ENCODE measurements at places on chromosomes 5 and 9. TPM values are rescaled to one million over a fixed set of nuclear protein-coding genes. Genes with fewer than 3 reads are reported as not detected.

GRCh38 chr9:7284517-7284916, 515.1 kb downstream of the DMAC1 start:
- DNase-seq: no peak

- DNase-seq: no peak
These were observed 71.1 kb downstream of the MAPKAP1 start for GRCh38 chr9:125635888-125636287.

GRCh38 chr9:83066771-83067170, 3.8 kb upstream of the RASEF start:
- no peak for DNase-seq

DNA sequence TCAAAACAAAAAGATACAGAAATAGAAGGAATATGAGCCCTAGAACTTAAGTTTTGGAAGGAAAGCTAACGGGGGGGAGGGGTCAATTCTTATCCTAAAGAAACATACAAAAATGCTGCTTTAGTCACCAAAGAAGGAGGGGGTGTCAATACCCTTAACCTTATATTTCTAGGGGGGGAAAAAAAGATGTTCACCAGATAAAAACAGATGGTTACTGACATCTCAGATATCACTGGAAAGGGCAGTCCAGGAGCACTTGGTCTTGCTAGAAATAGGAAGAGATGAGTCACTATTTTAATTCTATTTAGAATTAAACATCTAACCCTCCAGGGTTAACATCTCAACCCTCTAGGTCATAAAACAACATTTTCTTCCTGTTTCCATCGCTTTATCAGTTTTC, 1.7 kb downstream of the DIAPH1 start:
- no peak for DNase-seq

- no peak for DNase-seq
These were observed 11.9 kb downstream of the TRMO start for GRCh38 chr9:97910357-97910756.

UQCRQ gene
- total RNA-seq: 286 TPM

IRX2 gene
- total RNA-seq: not detected

Data from activated naive CD8-positive, alpha-beta T cell treated with anti-CD3 and anti-CD28 coated beads, Interleukin-2, amount 10 ng/mL, durations not matched to agents 7 days and 5 days (primary cell).